ENCODE measurements at places on chromosomes 2 and 18.

- DNase-seq: no peak
These were observed 35.3 kb downstream of the NCKAP5 start for GRCh38 chr2:133532919-133533318.

DNA sequence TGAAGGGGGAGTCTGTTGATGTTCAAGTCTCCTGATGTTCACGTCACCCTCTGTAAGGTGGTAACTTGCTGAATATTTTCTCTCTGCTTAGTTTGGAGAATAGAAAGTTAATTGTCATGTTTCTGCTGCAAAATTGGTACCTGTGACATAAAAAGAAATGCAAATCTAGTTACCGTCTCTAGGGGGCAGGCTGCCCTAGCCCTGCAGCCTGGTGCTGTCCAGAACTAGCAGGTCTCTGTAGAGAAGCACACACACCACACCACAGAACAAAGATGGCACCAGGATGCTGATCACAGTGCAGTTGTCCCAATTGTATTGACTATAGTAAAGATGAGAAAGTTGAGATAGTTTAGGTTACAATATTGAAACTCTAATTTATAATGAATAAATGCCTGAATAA is 47.0 kb downstream of the SLC9A4 start:
- peak; percentile 47 for DNase-seq

DNA sequence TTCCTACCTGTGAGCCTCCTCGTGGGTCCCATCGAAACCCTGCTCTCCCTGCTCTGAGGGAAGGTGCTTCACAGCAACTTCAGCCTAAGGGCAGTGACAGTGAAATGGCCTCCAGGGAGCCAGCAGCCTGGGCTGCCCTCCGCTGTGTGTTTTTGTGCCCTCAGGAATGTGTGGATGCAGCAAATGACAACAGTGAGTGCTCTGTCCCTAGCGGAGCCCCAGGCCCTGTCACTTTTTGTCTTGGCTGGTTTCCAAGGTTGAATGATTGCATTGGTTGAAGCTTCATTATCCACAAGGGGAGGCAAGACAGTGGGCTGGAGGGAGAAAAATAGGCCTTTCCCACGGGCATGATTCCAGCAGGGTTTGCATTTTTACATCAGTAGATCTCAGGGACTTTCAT is 42.9 kb downstream of the STON1 start:
- no peak for DNase-seq

DNA sequence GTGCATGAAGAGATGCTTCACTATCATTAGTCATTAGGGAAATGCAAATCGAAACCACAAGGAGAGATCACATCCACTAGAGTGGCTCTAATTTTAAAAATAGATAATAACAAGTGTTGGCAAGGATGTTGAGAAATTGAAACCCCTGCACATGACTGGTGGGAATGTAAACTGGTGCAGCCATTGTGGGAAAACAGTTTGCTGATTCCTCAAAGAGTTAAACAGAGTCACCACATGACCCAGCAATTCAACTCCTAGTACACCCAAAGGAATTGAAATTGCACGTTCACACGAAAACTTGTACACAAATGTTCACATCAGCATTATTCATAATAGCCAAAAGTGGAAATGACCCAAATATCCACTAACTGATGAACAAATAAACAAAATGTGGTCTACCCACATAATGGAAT is 179.5 kb downstream of the BCL2 start:
- no peak for DNase-seq

DNA sequence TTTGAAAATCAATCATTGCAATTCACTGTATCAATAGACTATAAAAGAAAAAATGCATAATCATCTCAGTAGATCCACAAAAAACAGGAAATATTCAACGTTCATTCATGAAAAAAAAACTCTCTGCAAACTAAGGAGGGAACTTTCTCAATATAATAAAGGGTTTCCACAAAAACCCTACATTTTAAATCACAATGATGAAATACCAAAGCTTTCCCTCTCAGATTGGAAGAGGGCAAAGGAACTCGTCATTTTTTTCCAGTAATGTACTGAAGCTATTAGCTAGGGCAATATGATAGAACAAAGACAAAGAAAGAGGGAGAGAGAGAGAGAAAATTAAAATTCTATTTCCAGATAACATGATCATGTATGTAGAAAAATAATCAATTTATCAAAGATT is 167.1 kb upstream of the RBMS1 start:
- no peak for DNase-seq

DNA sequence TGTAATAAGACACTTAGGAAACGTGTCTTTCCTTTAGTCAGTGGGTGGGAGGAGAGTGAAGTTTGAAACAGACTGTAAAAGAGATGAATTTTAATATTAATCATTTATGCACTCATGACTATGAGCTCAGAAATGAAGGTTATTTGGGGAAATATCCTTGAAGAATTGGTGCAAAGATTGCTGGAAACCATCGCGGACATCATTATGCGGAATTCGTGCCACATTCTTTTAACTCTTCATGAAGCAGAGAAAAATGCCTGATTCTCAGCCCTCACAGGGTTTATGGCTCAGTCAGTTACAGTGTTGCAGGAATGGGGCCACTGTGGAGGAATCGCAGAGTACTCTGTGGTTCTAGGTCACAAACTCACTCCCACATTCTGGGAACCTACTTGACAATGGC is 109.7 kb downstream of the RGPD3 start:
- DNase-seq: no peak

GRCh38 chr2:31889044-31889443 is 121.8 kb downstream of the MEMO1 start:
- no peak for DNase-seq

GRCh38 chr18:69490072-69490471 is 89.4 kb downstream of the DOK6 start:
- DNase-seq: no peak

DNA sequence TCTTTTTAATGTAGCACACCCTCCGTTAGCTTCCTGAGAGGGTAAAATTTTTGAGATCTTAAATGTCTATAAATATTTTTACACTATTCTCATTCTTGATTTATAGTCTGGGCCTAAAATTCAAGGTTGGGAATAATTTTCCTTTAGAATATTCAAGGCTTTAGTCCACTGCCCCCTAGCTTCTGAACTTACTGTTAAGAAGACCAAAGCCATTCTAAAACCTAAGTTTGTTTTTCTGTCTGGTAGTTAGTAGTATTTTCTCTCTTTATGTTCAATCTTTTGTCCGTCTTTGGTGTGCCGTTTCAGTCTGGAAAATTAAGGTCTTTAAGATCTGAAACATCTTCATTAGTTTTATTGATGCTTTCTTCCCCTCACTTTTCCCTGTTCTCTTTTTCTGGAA is 14.5 kb downstream of the OSBPL6 start:
- DNase-seq: no peak

DNA sequence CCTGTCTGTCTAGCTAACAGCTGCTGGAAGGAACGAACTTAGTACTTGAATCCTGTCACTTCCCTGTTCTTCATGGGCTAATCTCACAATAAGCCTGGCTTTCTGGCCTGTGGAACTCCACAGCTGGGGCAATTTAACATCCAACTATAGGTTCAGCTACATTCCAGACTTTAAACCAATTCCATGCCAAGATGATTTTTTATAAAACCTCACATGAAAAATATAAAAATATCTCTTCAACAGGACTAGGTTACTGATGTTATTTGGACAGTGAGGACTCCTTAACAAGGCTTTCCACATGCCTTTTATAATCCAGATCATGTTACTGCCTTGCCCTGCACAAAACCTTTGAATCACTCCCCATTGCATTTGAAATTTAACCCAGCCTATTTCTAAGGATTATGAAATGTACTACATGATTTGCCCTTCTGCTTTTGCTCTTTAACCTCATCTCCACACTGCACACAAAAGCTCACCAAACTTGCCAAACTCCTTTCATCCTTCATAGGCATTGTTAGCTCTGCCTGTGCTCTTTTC is 863.2 kb upstream of the CHAC2 start:
- DNase-seq: no peak

DNA sequence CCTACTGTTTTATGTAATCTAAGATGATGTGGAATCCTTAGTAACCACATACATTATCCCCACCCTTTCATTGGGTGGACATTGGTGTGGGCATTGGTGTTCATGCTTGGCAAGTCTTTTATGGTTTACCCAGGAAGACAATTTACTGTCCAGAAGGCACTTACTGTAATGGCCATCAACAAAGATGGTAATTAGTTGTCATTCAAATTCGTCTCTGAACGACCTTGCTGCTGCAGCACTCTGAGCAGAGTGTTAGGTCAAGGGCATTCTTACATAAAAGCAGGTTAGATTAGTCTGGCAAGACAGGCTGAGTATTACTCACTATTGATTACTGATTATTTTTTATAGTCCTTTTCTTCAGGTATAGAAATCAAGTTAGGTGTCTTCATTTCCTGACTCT is 447.9 kb downstream of the XIRP2 start:
- no peak for DNase-seq

DNA sequence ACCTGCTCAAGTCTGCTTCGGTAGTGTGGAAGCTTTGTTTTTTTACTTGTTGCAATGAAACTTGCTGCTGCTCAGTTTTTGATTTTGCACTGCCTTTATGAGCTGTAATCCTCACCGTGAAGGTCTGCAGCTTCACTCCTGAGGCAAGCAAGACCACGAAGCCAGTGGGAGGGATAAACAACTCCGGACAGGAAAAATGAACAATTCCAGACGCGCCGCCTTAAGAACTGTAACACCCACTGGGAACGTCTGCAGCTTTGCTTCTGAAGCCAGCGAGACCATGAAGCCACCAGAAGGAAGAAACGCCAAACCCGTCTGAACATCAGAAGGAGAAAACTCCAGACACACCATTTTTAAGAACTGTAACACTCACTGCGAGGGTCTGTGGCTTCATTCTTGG is 245.7 kb upstream of the REG3G start:
- DNase-seq: no peak

- no peak for DNase-seq
These were observed 92.8 kb upstream of the GLS start for GRCh38 chr2:190787743-190788235.

DNA sequence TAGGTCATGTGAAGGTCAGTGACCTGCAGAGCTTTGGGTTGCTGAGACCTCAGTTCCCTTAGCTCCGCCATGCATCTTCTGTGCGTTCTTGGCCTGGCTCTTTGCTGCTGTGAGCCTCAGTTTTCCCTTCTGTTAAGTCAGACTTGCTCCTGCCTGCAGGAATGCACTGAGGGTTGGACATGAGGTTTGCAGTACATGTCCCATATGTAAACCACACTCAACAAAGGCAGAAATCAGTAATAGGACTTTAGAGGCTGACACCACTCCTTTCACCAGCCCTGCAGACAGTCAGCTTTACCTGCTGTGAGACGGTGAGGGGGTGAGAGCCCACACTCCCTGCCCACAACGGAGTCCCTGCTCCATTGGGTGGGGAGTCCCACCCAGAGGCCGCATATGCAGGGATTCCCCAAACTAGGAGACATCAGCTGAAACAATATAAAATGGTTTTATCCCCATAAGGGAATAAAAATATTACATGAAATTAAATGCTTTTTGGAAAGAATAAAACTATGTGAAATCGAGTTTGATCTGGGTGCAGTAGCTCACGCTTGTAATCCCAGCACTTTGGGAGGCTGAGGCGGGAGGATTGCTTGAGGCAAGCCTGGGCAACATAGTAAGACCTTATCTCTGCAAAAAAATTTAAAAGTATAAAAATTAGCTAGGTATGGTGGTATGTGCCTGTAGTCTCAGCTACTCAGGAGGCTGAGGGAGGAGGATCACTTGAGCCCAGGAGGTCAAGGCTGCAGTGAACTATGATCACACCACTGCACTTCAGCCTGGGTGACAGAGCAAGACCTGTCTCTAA is 55.1 kb downstream of the MYO7B start:
- DNase-seq: peak; percentile 12

- no peak for DNase-seq
These were observed 24.4 kb downstream of the SGPP2 start for GRCh38 chr2:222448748-222449181.

Data from D341Med (cell line).